HT1080 (cell line): ENCODE measurements at places on chromosomes 11 and 22.

GRCh38 chr11:120172054-120172911 lies 34.4 kb upstream of the TRIM29 start:
- DNase-seq: peak; percentile 61

- DNase-seq: peak; percentile 95
Observed at GRCh38 chr11:65559951-65560537, 1.9 kb upstream of the LTBP3 start.

DNA sequence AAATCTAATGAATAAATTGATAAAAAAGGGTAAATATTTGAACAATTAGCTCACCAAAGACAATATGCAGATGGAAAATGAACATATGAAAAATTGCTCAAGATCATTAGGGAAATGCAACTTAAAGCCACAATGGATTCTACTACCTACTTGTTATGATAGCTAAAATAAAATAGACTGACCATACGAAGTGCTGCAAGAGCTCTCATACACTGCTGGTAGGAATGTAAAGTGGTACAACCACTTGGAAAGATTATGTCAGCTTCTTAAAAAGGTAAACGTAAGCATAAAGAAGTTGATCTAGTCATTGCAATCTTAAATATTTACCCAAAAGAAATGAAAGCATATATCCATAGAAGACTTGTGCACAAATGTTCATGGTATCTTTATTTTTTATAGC lies 504.2 kb upstream of the ARHGAP42 start:
- no peak for DNase-seq

DNA sequence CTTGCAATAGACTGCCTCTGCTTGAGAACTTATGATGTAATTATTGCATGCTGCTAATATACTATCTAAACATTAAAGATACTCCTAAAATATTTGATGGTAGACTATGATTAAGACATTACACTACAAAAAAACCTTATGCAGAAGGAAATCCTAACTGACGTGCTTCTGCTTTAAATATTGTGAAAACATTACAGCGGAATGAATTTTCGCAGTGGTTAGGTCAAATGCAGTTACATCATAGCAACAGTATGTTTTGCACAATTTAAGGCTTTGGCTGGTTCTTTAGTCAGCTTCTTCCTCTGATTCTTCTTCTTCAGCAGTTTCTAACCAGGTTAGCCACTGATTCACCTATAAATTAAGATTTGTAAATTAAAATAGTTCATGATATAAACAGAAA lies 11.2 kb downstream of the EIF4G2 start:
- DNase-seq: no peak

DNA sequence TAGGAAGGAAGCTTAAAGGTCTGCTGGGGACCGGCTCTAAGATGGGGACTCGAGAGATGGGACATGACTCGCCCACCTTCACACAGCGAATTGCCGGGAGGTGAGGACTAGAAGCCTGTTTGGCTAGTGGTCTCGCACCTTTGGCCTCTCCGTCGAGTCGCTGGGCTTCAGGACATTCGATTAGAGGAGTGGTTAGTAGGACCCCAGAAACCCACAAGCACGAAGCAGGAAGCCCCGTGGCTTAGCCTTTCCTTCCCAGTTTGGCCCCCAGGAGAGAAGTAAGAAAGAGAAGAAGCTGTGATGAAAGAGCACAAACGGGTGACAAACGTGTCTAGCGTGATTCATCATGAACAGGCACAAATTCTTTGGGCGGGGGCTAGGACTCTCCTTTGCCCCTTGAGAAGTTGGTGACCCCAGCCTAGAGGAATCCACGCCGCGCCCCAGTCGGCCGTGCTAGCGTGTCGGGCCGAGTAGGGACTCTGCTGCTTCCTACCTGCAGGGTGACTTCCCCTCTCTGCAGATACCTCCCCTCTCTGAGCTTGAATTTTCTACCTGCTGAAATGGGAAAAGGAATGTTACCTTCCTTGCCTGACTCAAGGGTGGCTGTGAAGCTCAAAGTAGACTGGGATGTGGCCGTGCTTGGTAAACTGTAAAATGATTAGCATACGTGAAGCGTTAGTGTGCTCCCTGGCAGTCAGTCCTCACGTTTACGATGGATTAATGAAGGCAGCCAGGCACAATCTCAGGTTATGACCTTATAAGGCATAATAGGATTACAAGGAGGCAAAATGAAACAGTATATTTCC lies 1.1 kb upstream of the ADM start:
- DNase-seq: no peak

GRCh38 chr11:130278151-130278550 lies 36.6 kb downstream of the ZBTB44 start:
- DNase-seq: no peak

DNA sequence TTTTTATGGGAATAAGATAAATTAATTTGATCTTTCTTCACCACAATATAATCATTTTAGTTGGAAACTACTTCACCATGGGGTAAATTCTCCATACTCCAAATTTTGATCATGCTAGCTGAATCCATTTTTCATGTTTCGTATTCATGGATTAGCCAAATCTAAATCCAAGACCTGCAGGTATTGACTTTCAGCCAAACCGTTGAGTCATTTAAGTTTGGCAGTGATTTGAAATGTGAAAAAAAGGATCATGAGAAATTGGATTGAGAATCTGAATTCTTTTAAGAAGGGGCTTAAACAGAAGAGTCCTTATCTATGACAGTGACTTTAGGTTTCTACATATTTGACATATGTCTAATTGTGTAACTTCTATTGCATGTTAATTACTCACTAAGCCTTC lies 5.3 kb downstream of the GAS2 start:
- DNase-seq: peak; percentile 11

GRCh38 chr11:92500453-92500852 lies 275.8 kb downstream of the FAT3 start:
- no peak for DNase-seq

DNA sequence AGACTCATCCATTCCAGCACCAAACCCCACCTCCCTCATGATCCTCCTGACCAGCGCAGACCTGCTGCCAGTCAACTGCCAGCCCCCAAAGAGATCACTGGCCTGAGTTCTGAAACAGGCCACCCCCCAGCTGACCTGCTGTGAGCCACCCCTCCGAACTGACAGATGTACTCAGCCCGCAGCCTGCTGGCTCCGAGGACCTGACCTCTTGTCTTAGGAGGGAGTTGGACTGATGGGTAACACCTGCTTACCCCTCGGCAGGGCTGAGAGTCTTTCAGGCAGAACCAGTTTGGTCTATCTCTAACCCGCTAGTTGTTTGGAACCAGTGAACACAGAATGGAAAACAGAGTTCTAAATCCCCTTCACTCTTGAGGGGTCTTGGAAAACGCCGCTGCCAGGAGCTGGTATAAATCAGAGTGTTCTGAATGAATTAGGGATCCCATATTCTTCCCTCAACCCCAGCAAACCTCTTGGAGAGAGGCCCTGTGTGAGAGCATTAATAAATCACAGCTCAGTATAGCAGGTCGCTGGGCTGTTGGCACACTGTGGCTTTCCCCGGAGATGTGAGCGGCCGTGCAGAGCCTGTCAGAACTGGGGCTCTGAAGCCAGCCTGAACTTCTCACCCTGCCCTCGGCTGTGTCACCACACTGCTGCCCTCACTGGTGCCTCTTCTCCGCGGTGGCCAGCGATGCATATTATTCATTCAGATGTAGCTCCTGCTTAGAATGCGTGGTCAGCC lies 165.1 kb upstream of the NCAM1 start:
- DNase-seq: no peak

GRCh38 chr11:45922425-45923082 lies at the start of gene LARGE2:
LARGE2 (plus strand) TSS chr11:45922656; CDS start chr11:45922883, 227 bp downstream.
- no peak for DNase-seq

- no peak for DNase-seq
Observed at GRCh38 chr11:58121096-58121495, 4.2 kb downstream of the OR9I1 start.

- DNase-seq: no peak
Observed at GRCh38 chr11:123251657-123252344, 56.8 kb upstream of the CLMP start.

- DNase-seq: no peak
Observed at GRCh38 chr22:40628354-40629042, 8.0 kb downstream of the MRTFA start.

DNA sequence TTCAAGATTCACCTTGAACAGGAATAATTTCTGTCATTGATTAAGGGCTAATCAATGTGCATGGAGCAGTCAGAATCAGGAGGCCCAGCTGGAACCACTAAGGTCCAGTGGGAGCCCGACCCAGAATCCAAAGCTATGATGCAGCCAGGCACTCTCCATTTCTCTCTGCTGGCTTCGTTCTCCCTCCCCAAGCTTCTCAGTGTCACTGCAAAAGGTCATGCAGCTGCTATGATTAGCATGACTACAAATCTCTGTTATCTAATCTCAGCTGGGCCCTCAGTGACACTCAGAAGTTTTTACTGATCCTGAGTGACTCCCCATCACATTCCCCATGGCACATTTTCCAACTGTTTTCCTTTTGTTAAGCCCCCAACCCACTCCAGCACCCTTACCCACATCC lies 31.1 kb upstream of the PRSS23 start:
- DNase-seq: no peak

DNA sequence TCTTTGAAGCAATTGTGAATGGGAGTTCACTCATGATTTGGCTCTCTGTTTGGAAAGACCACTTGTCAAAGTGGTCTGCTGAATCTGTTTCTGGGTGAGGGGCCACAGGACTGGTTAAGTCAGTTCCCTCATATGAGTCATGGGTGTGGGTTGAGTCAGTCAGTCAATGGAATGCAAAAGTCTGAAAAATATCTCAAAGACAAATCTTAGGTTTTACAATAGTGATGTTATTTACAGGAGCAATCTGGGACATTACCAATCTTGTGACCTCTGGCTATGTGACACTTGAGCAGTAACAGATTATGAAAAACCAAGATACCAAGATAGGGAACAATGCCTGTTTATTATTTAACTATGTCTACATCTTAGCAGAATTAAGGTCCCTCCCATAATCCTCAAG lies 311.6 kb downstream of the AASDHPPT start:
- DNase-seq: peak; percentile 73
